SK-N-SH treated with all-trans-retinoic acid at 6 μM for 48 hours (cell line): ENCODE measurements at places on chromosomes 6 and 20.

DNA sequence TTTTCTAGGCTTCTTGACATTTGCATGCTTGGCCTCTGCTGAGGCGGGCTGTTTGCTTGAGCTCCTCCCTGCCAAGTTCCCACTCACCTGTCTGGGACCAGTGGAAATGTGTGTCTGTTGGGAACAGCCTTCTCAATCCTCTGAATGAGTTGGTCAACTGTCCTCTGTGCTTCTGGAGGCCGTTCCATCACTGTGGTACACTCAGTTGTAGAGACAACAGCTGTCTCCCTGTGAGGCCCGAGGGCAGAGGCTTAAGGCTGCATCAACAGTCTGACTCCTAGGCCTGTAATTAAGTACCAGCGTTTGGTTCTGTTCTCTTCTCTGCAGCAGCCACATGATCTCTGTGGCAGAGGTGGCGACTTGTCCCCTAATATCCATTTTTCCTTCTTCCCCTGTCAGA lies 110.9 kb downstream of the CDC5L start:
- ATAC-seq, result no peak

DNA sequence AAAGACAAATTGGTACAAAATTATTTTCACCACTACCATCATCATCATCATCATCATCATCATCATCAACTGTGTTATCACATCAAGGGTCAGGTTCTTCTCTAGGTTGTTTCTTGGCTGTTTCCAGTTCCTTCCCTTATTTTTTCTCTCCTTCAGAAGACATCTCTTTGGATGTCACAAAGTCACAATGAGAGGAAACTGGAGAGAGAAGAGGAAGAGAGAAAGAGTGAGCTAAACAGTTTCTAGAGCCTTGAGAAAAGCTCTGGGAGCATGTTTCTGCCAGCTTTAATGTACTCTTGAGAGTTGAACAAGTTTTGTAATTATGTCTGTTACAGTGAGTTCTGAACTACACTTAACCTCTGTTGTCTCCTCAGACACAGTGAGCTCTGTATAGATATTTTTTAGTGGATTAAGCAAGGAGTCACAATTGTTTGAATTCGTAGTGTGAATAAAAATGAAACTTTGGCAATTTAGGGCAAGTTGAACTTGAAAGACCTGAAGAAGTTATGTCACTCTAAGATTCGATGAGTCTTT lies 123.0 kb upstream of the AKIRIN2 start:
- no peak for ATAC-seq

GRCh38 chr6:35242906-35243305 lies 16.6 kb upstream of the ZNF76 start:
- ATAC-seq, result no peak

- no peak for ATAC-seq
These were observed 62.4 kb downstream of the TPD52L1 start for GRCh38 chr6:125216015-125216414.

DNA sequence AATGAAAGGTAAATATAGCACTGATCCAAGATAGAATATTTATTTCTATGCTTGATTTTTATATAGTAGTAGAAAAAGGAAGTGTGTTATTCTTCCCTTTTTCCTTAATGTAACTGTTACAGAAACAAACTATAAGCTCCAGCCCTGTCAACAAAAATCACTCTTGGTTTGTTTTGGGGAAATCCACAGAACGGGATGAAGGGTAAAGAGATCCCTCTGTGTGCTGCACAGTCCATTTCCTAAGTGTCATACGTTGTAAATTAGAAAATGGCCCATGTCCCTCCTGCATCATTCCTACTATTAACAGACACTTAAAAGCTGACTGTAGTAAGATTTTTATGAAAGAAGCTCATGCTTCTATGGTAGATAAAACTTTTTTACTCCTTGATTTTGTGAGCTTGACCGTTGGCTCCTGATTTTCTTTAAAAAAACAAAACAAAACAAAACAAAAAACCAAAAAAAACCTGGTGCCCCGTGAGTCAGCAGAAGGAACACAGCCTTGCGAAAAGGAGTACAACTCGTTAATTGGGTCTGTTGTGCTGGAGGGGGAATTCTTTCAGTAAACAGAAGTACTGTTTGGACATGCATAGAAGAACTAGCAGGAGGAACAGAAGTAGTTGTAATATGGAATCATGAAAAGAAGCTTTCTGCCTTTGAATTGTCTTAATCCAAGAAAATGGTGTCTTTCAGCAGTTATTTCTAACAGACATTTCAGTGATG lies 67.5 kb downstream of the RTN4IP1 start:
- no peak for ATAC-seq
